ENCODE measurements at places on chromosomes 16 and 17.

DNA sequence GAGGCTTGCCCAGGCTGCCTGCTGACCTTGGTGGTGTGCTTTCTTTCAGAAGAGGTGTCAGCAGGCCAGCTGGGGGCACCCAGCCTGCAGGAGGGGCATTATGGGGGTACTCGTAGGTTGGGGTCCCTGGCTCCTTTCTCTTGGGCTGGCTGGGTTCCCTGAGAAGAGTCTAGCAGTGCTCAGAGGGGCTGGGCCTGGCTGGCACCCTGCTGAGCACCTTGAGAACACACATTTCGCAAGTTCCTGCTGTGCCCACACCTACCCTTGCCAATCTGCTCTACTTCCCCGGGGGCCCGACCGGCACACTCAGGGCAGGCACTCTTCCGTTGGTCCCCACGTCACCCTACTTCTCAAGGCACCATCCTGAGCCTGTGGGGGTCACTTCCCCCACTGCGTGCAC, 5.1 kb downstream of the CEMP1 start:
- no peak overlapping the region for H3K27ac ChIP-seq
- H3K4me3 ChIP-seq: no peak overlapping the region
- DNase-seq: no peak
- peaks cover 50% of the 10 kb centered on the region for H3K36me3 ChIP-seq
- H3K4me1 ChIP-seq: no peaks in the 10 kb centered on the region

DNA sequence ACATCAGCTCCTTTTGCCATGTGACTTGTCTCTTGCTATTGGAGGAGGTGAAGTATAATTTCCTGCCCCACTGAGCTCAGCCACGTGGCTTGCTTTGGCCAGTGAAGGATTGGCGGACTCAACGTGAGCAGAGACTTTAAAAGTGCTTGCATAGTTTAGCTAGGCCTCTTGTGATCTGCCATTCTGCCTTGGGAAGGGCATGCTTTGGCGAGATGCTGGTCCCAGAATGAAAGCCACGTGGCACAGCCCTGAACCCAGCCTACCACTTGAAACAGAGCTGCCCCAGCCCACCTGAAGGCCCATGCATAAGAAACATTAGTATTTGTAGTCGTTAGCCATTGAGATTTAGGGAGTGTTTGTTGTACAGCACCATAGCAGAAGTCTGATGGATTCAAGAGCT, 148.2 kb downstream of the TMEM132E start:
- no peaks in the 10 kb centered on the region for H3K4me1 ChIP-seq
- H3K27me3 ChIP-seq: no peaks in the 10 kb centered on the region
- no peak overlapping the region for H3K27ac ChIP-seq
- H3K36me3 ChIP-seq: no peaks in the 10 kb centered on the region
- no peak for DNase-seq

GRCh38 chr17:80444644-80444979, 29.6 kb downstream of the ENDOV start:
- no peak overlapping the region for H3K4me3 ChIP-seq
- no peaks in the 10 kb centered on the region for H3K27me3 ChIP-seq
- H3K27ac ChIP-seq: no peak overlapping the region
- H3K36me3 ChIP-seq: no peaks in the 10 kb centered on the region
- no peaks in the 10 kb centered on the region for H3K4me1 ChIP-seq
- DNase-seq: no peak

DNA sequence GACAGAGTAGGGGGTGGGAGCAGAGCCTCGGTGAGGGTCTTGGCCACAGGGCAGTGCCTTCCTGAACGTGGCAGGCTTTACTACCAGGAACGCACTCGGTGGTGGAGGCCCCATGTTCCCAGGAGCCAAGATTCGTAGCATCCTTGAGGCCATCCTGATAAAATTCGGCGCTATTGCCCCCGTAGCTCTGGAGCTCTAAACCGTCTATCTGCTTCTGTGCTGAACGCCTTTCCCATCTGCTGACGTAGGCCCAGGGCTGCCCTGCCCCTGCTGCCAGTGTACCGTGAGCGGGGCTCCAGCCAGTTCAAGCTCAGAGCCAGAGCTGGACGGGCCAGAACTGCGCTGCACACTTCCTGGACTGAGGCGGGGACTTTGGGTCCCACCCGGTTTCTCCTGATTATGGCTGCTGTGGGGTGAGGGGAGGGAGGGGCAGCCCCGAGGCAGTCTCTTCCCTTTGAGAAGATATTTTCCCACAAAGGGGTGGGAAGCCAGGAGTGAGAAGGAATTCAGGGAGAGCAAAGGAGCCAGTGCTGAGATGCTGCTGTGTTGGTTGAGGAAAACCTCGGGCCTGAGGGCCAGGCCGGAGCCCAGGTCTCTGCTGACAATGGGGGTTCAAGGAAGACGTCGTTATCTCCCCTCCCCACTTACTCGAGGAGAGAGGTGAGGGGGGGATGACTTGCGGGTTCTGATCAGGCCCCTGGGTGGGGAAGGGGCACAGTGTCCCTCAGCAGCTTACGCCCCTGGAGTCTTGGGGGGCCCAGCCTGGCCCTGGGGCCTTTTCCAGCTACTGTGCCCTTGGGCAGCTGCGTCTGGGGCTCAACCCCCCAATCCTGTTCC, 29.4 kb downstream of the OR1D5 start:
- H3K27me3 ChIP-seq: no peaks in the 10 kb centered on the region
- no peak overlapping the region for H3K27ac ChIP-seq
- no peaks in the 10 kb centered on the region for H3K4me1 ChIP-seq
- no peak for DNase-seq

- no peak overlapping the region for H3K27ac ChIP-seq
- H3K36me3 ChIP-seq: peaks cover 42% of the 10 kb centered on the region
- no peaks in the 10 kb centered on the region for H3K27me3 ChIP-seq
Observed at GRCh38 chr17:60447375-60447774, 25.1 kb downstream of the CHCT1 start.

GRCh38 chr16:53545433-53545832, 42.4 kb upstream of the AKTIP start:
- no peaks in the 10 kb centered on the region for H3K4me1 ChIP-seq
- H3K27me3 ChIP-seq: no peaks in the 10 kb centered on the region
- no peak overlapping the region for H3K4me3 ChIP-seq
- DNase-seq: no peak
- no peaks in the 10 kb centered on the region for H3K36me3 ChIP-seq
- no peak overlapping the region for H3K27ac ChIP-seq

GRCh38 chr16:29824589-29825144, 4.4 kb downstream of the MVP start:
- H3K27me3 ChIP-seq: no peaks in the 10 kb centered on the region
- no peak for DNase-seq
- peaks cover 28% of the 10 kb centered on the region for H3K4me1 ChIP-seq
- H3K36me3 ChIP-seq: no peaks in the 10 kb centered on the region

- DNase-seq: no peak
- no peak overlapping the region for H3K27ac ChIP-seq
- H3K36me3 ChIP-seq: peaks cover 61% of the 10 kb centered on the region
- no peaks in the 10 kb centered on the region for H3K4me1 ChIP-seq
- H3K27me3 ChIP-seq: no peaks in the 10 kb centered on the region
- H3K4me3 ChIP-seq: no peak overlapping the region
Observed at GRCh38 chr16:58563235-58563634, 47.9 kb downstream of the SETD6 start.
